Daoy (cell line): ENCODE measurements at places on chromosomes 12 and 14.

- DNase-seq, result no peak
These were observed 83.7 kb upstream of the BTG1 start for GRCh38 chr12:92229381-92229780.

DNA sequence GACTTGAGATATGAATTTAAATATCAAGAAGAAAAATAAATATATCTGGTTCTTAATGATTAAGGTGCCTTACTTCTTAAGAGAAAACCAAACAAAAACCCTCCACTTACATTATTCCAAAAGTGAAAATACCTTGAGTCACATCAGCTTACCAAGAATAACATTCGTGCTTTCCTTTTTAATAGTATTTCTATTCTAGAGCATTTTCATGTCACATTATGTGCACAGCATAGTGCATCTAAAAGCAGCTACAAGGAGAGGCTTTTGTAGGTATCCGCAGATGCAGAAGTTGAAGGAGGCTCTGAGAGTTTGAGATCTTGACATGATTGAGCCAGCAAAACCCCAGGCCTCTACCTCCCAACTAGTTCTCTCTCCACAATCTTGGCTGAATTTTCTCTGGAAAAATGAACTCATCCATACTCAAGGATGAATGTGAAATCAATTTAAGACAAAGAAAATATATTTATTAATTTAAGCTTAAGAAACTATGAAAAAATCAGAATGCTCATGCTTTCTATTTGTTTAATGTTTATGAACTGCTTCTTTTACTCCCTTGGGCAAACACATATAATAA, 275.0 kb downstream of the AKAP6 start:
- no peak for DNase-seq

GRCh38 chr14:87286826-87287225, 706.2 kb downstream of the GALC start:
- no peak for DNase-seq

GRCh38 chr12:6827982-6828780, at the start of gene P3H3:
Gene P3H3, plus strand, starts transcription at chr12:6828407. Its CDS starts 34 bp downstream, at chr12:6828441.
- peak; percentile 79 for DNase-seq
